ENCODE measurements at places on chromosomes 6 and 20. TPM values are rescaled to one million over a fixed set of nuclear protein-coding genes. Genes with fewer than 3 reads are reported as not detected.

Gene JAG1
- 9.4 TPM for polyA plus RNA-seq

Gene FILIP1
- 0.03 TPM for polyA plus RNA-seq

Gene RAET1E
- polyA plus RNA-seq: not detected

Gene KHDC1L
- polyA plus RNA-seq: 0.22 TPM

Gene TSBP1
- polyA plus RNA-seq: not detected

Gene ZNFX1
- polyA plus RNA-seq: 8.5 TPM

Gene FAM229B
- 23.2 TPM for polyA plus RNA-seq

Gene GABRR1
- polyA plus RNA-seq: not detected

Gene CST2
- polyA plus RNA-seq: not detected

Gene DCDC2
- polyA plus RNA-seq: not detected

Gene FAM217A
- polyA plus RNA-seq: not detected

Gene MCCD1
- polyA plus RNA-seq: not detected

GRCh38 chr6:83273596-83273995, 80.4 kb downstream of the RWDD2A start:
- no peaks in the 10 kb centered on the region for H3K27me3 ChIP-seq
- no peak overlapping the region for H3K27ac ChIP-seq
- no peak overlapping the region for H3K4me3 ChIP-seq
- no peaks in the 10 kb centered on the region for H3K36me3 ChIP-seq
- H3K4me1 ChIP-seq: peaks cover 7% of the 10 kb centered on the region

- no peak overlapping the region for H3K27ac ChIP-seq
- H3K4me1 ChIP-seq: peaks cover 4% of the 10 kb centered on the region
- no peaks in the 10 kb centered on the region for H3K27me3 ChIP-seq
- peak; percentile 42 for DNase-seq
Observed at GRCh38 chr6:155235087-155235486, 28.7 kb upstream of the CLDN20 start.

- peaks cover 12% of the 10 kb centered on the region for H3K4me1 ChIP-seq
- peak; percentile 76 for DNase-seq
- no peaks in the 10 kb centered on the region for H3K27me3 ChIP-seq
- H3K4me3 ChIP-seq: no peak overlapping the region
- H3K36me3 ChIP-seq: peaks cover 19% of the 10 kb centered on the region
Observed at GRCh38 chr6:43070028-43070632, 6.0 kb upstream of the PTK7 start.

- H3K36me3 ChIP-seq: peaks cover 24% of the 10 kb centered on the region
- H3K4me1 ChIP-seq: peaks cover 10% of the 10 kb centered on the region
- H3K27ac ChIP-seq: no peak overlapping the region
- no peaks in the 10 kb centered on the region for H3K27me3 ChIP-seq
- H3K4me3 ChIP-seq: no peak overlapping the region
- DNase-seq: no peak
Observed at GRCh38 chr6:25965058-25965457, 2.5 kb downstream of the TRIM38 start.

DNA sequence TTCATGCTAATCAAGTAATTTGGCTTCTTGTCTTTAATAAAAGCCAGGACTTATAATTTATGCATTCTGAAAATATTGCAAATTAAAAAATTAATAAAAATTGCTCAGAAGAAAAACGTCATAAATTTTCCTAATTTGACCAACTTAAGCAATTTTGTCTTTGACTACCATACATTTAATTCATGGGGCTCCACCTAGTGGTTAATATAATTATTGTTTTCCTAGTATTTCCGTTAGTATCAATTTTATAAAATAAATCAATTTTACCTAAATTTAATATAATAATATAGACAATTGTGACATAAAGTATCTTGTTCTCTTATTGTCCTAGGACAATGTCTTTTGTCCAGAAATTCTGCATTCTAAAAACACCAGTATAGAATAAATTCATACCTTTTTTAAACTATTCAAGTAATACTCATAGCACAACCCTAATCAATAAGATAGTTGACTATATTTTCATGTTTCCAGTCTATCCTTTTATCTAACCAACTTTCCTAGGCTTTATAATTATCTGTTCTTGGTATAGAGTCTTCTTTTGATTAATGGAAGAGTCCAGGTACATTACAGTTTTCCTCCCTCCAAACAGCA, 319.9 kb downstream of the TRDN start:
- no peak overlapping the region for H3K27ac ChIP-seq
- H3K27me3 ChIP-seq: no peaks in the 10 kb centered on the region
- no peaks in the 10 kb centered on the region for H3K36me3 ChIP-seq
- DNase-seq: peak; percentile 4

DNA sequence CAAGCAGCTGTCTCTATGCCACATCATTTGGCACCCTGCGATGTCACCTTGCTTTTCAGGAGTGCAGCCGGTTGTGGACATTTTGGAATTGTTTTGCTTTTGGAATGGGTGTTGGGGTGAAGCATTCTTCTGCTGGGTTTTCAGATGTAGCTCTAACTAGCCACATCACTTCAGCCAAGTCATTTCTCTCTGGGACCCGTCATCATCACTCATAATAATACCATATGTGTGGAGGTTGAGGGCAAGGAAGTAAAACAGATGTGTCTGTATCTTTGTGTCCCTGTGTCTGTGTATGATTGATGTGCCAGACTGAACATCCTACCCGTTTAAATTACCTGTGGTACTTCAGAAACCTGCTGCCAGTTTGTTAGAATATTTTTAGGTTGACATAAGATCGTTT, 49.5 kb upstream of the TULP4 start:
- no peak overlapping the region for H3K4me3 ChIP-seq
- no peak for DNase-seq
- H3K36me3 ChIP-seq: peaks cover 3% of the 10 kb centered on the region
- no peaks in the 10 kb centered on the region for H3K4me1 ChIP-seq
- H3K27me3 ChIP-seq: no peaks in the 10 kb centered on the region

GRCh38 chr20:37439223-37439933, 81.7 kb upstream of the NNAT start:
- no peaks in the 10 kb centered on the region for H3K36me3 ChIP-seq
- no peak overlapping the region for H3K4me3 ChIP-seq
- no peaks in the 10 kb centered on the region for H3K4me1 ChIP-seq
- no peak for DNase-seq
- H3K27me3 ChIP-seq: peaks cover 60% of the 10 kb centered on the region

GRCh38 chr6:9197726-9198125, 762.4 kb upstream of the SLC35B3 start:
- no peak overlapping the region for H3K27ac ChIP-seq
- no peaks in the 10 kb centered on the region for H3K36me3 ChIP-seq
- no peak for DNase-seq
- H3K4me1 ChIP-seq: no peaks in the 10 kb centered on the region
- no peak overlapping the region for H3K4me3 ChIP-seq

GRCh38 chr20:8851446-8851845, 217.4 kb upstream of the PLCB4 start:
- H3K4me1 ChIP-seq: peaks cover 11% of the 10 kb centered on the region
- H3K27me3 ChIP-seq: no peaks in the 10 kb centered on the region
- no peaks in the 10 kb centered on the region for H3K36me3 ChIP-seq
- H3K27ac ChIP-seq: no peak overlapping the region

- H3K4me3 ChIP-seq: peak overlapping the region; percentile 96
- H3K27ac ChIP-seq: peak overlapping the region; percentile 99
- H3K4me1 ChIP-seq: peaks cover 5% of the 10 kb centered on the region
- H3K36me3 ChIP-seq: no peaks in the 10 kb centered on the region
- peak; percentile 52 for DNase-seq
Observed at GRCh38 chr6:137218473-137218916, 690 bp downstream of the IFNGR1 start.

DNA sequence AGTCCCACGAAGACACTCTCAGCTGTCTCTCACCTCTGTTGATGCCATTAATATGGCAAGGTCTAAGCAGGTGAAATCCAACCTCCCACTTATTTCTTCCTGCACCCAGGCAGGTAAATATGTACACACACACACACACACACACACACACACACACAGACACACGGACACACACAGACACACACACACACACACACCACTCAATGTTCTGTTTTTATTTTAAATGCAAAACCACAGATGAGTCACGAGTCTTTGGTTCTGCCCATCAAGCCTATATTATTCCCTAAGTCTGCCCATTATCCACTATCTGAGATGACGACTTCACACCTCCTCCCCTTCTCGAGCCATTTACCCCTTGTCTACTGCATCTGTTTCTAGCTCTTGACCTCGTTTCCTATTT, 344.7 kb downstream of the CDH26 start:
- DNase-seq: no peak
- H3K27ac ChIP-seq: no peak overlapping the region
- no peaks in the 10 kb centered on the region for H3K36me3 ChIP-seq
- H3K4me1 ChIP-seq: no peaks in the 10 kb centered on the region
- no peaks in the 10 kb centered on the region for H3K27me3 ChIP-seq

DNA sequence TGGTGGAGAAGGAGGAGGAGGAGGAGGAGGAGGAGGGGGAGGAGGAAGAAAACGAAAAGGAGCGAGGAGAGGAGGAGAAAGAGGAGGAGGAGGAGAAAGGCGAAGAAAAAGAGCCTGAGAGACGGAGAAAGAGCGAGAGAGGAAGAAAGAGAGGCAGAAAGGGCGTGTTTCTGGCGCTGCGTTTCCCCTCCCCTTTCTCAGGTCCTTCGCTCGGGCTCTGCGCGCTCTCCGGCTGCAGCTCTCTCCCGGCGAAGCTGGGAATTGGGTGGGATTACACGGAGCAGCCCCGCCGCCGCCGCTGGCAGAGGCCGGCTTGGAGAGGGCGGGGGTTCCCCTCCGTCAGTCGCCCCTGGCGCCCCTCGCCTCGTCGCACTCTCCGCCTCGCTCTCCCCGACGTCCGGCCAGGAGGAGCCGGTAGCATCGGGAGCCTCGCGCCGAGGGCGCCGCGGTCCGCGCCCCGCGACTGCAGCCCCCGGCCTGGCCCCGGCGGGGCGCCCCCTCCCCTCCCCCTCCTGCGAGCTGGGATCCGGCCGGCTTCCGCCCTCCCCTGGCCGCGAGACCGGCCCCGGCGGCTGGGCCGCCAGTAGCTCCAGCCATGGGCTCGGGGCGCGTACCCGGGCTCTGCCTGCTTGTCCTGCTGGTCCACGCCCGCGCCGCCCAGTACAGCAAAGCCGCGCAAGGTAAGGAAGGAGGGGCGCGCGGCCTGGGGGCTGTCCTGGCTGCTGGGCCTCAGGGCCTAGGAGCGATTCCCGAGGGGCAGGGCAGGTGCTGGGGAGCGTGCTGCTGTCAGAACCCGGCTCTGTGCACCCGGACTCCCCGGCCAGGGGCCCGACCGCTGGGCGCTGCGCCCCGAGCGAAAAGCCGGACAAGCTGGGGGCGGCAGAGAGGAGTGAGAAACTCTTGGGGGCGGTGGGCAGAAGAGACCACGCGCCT, at the start of gene SCUBE3:
SCUBE3 (plus strand) TSS at position 133 of the 933 bp plus-strand sequence; CDS start at position 596, 463 bp downstream.
- peak within 1 kb of the TSS; percentile 28 for H3K27ac ChIP-seq
- H3K4me1 ChIP-seq: peaks cover 31% of the 10 kb centered on the region
- peak within 1 kb of the TSS; percentile 62 for H3K4me3 ChIP-seq
- peak; percentile 42 for DNase-seq
- peaks cover 26% of the 10 kb centered on the region for H3K27me3 ChIP-seq
- no peaks in the 10 kb centered on the region for H3K36me3 ChIP-seq

DNA sequence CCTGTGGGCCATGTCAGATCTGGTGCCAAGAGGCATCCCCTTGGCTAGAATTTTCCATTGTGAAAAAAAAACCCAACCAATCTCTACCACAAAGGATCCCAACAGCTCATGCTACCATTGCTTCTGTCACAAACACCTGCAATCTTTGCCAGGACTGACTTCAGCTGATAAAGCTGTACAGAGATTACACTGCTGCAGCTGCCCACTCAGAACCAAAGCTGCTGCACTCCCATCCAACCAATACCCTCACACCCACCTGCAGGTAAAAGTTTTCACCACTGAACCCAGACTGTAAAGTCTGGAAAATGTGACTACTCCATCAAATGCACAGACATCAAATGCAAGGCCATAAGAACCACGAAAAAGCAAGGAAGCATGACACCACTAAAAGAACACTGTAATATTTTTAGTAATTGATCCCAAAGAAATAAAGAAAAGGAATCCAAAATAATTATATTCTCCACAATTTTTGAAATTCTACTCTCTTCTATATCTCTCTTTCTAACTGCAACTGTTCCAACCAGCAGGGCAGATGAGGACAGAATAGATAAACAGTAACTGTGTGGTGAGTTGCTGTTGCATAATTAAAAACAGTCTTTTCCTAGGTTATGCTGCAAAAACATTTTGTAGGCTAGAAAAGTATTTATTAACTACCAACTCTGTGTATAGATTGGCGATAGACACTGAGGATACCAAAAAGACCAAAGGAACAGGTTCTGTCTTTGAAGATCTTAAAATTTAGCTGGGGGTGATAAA, 128.0 kb upstream of the MCHR2 start:
- DNase-seq: no peak
- no peak overlapping the region for H3K27ac ChIP-seq
- no peaks in the 10 kb centered on the region for H3K36me3 ChIP-seq
- H3K4me3 ChIP-seq: no peak overlapping the region
- H3K27me3 ChIP-seq: peaks cover 32% of the 10 kb centered on the region

GRCh38 chr6:92906385-92906784, 513.0 kb downstream of the EPHA7 start:
- H3K27ac ChIP-seq: no peak overlapping the region
- DNase-seq: no peak
- no peaks in the 10 kb centered on the region for H3K27me3 ChIP-seq
- no peaks in the 10 kb centered on the region for H3K4me1 ChIP-seq
- no peaks in the 10 kb centered on the region for H3K36me3 ChIP-seq

GRCh38 chr20:25394276-25394675, 3.6 kb upstream of the ABHD12 start:
- H3K4me1 ChIP-seq: peaks cover 5% of the 10 kb centered on the region
- no peak overlapping the region for H3K4me3 ChIP-seq
- H3K27ac ChIP-seq: no peak overlapping the region
- no peaks in the 10 kb centered on the region for H3K36me3 ChIP-seq

- peak overlapping the region; percentile 88 for H3K27ac ChIP-seq
- H3K4me1 ChIP-seq: peaks cover 7% of the 10 kb centered on the region
- no peaks in the 10 kb centered on the region for H3K36me3 ChIP-seq
- peak; percentile 53 for DNase-seq
- no peaks in the 10 kb centered on the region for H3K27me3 ChIP-seq
Observed at GRCh38 chr6:140462453-140463311, 1088.2 kb upstream of the CITED2 start.

DNA sequence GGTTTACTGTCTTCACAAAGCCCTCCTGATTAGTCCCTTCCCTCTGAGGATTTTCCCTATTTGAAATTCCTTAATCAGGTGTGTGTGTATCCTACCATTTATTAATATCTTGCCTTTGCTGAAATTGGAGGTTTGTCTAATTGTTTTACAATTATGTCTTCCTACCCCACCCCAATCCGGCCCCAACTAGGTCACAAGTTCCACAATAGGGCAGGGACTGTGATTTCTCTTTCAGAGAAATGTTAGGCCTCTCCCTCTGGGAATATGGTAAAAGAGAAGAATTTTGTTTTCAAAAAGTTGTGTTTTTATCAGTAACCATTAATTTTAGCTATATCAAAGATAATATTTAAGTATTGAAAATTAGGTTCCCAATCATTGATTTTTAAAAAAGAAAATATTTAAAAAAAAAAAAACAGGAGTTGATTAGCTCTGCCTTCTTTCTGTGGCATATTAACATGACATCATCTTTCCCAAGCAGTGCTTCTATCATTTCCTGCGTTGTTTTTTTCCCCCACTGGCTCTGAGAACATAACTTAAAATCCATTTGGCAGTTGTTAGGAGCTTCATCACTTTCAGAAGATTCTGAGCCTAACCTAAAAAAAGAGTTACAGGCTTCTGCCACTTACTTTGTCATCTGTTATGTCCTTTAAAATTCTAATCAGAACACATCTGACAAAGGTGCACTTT, 36.1 kb downstream of the BLOC1S5 start:
- no peak overlapping the region for H3K4me3 ChIP-seq
- H3K36me3 ChIP-seq: no peaks in the 10 kb centered on the region
- no peaks in the 10 kb centered on the region for H3K4me1 ChIP-seq
- H3K27me3 ChIP-seq: no peaks in the 10 kb centered on the region
- peak; percentile 38 for DNase-seq

Measured in IMR-90 (cell line).